ENCODE measurements at places on chromosomes 2 and 18. TPM values are rescaled to one million over a fixed set of nuclear protein-coding genes. Genes with fewer than 3 reads are reported as not detected.
A peak's percentile ranks its signal among the peaks of the same experiment; 100 is the strongest.

DNA sequence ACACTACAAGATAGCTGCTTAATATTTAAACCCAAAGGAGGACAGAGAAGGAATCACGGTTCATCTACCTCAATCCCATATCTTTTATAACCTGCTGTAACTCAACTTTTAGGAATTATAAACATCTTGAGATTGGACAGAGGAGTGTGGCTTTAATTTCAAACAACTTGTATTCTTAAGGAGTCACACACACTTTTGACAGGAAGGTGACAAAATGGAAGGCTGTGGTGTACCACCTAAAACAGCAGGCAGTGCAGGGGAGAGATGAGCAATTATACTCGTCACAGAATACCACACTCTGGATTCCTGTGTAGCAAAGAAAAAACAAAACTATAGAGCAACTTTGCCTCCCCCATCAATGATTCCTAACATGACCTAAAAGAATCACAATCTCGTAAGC, 194.8 kb downstream of the ZEB2 start:
- peak; percentile 62 for DNase-seq

- no peak for DNase-seq
Observed at GRCh38 chr18:46429649-46430224, 227.3 kb downstream of the LOXHD1 start.

GRCh38 chr2:177758591-177759371, 313.8 kb downstream of the PDE11A start:
- DNase-seq, result peak; percentile 55

DNA sequence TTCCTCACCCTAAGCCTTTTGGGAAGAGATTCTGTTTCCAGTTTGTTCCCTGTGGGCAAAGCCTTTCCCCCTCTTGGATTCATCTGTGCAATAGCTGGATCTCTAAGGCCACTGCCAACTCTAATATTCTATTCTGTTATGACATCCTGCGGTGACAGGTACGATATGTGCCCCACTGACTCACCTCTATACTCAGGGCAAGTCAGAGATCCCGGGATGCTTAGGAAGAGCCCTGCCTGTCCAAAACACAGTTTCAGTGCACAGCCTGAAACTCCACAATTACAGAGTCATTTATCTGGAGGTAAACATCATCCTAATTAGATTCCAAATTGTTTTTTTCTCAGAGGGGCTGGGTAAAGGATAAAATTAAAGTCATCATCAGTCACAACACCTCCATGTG, 190.2 kb downstream of the TFCP2L1 start:
- no peak for DNase-seq

GRCh38 chr2:171874517-171874916, 19.5 kb downstream of the SLC25A12 start:
- no peak for DNase-seq

GRCh38 chr2:217361483-217361880, 501.6 kb upstream of the TNP1 start:
- no peak for DNase-seq

- peak; percentile 67 for DNase-seq
Observed at GRCh38 chr2:236862961-236863728, 222.5 kb upstream of the COPS8 start.

DNA sequence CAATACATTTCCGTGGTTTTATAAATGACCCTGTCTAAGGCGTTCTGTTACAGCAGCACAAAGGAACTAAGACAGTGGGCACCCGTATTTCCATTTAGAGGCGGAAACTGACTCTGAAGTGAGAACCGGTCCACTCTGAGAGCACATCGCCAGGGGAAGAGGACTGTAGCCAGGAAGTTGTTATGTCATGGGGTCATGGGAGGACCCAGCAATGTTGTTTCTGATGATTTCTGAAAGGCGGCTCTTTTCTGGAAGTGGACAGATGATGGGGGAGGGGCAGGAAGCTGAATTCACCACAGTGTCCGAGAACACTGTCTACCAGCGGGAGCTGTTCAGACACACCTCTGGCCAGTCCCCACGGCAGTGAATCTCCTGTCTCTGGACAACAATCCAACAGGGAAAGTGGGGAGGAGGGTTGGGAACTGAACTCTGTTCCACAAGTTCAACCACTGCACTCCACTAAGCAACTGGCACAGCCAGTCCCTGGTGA, 2.1 kb upstream of the LRRFIP1 start:
- no peak for DNase-seq

DNA sequence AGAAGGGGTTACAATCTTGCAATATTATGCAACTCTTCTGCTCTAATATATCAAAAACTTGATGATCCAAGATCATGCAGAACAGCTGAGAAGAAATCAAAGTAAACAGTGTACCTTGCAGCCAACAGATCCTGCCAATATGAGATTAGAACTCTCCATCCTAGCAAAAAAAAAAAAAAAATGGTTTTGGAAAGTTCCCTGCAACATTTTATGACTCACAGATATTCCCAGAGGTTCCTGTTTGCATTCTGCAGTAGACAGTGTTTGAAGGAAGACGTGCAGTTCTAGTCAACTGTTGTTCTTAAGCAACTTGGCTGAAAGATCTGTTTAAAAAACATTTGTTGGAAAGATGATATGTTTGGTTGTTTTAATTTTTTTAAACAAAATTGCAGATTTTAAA, 103.6 kb upstream of the WDR75 start:
- DNase-seq, result no peak

GRCh38 chr18:73719611-73720010, 428.0 kb downstream of the FBXO15 start:
- DNase-seq, result peak; percentile 10

DNA sequence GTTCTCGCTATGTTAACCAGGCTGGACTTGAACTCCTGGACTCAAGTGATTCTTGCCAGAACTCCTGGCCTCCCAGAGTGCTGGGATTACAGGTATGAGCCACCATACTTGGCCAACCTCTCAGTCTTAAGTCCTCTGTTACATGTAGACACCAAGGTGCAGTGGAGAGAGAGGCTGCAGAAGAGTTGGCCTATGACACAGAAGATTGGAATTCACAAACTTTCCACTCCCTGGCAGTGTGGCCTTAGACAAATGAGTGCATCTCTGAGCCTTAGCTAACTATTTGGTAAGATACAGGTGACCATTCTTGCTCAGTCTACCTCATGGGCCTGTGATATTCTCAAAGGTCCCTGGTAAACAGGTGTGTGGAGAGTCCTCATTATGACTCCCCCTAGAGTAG, 159.7 kb downstream of the MYCN start:
- DNase-seq, result peak; percentile 35

GRCh38 chr2:159557437-159558034, 58.8 kb downstream of the BAZ2B start:
- DNase-seq, result no peak

DNA sequence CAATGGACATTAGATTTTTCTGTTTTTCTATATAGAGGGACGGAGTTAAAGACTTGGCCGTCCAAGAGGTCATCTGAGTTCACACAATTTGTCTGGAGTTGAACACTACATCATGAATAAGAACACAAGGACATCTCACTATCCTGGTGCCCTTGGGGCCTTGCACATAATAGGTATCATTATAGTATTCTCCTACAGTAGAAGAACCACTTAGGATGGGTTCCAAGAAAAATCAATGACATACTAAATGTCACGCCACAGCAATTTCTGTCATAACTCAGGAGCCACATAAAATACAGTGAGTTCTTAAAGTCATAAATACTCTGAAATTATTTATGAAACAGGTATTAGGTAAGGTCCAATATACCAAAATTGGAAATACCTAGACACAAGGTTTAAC, 154.4 kb downstream of the NCKAP5 start:
- DNase-seq, result no peak

DNA sequence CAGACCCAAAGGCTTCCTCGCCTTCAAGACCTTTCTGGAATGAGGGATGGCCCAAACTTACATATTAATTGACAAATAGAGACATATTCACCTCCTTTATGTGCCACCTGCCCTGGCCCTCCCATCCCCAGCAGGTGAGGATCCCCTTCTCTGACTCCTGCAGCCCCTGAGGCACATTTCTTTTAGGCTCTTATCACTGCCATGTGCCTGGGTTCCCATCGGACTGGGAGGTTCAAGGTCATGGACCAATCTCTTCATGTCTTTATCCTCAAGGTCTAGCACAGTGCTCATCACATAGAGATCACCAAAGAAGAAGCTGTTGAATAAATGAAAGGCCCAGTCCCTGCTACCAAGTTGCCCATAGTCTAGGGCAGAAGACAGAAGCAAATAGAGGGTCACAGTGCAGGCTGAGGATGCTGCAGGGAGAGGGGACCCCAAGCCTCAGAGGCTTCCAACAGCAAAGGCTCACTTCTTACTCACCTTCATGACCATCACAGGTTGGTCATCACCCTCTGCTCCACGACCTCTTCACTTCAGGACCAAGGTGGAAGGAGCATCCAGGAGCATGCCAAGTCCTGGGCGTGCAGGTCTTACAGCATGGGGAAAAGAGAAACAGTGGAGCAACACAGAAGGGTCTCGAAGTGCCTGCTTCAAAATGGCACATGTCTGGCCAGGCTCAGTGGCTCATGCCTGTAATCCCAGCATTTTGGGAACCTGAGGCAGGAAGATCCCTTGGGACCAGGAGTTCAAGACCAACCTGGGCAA, 193.9 kb downstream of the SMAD2 start:
- DNase-seq, result no peak

DNA sequence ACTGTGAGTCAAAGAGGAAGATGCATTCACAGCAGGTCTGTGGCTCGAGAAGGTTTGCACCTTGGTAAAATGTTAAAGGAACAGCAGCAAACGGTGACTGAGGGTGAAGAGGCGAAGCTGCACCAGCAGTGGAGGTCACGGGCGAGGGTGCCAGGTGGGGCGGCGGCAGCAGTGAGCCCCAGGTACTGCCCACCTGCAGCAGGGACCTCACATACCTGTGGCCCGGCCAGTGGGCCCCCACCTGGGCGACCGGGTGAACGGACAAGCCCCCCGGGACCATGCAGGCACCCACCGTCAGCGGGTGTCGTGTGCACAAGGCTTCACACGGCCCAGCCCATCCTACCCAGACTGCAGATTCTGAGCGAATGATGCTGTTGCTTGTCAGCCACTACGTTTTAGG, 23.6 kb upstream of the KCNG2 start:
- no peak for DNase-seq

DNA sequence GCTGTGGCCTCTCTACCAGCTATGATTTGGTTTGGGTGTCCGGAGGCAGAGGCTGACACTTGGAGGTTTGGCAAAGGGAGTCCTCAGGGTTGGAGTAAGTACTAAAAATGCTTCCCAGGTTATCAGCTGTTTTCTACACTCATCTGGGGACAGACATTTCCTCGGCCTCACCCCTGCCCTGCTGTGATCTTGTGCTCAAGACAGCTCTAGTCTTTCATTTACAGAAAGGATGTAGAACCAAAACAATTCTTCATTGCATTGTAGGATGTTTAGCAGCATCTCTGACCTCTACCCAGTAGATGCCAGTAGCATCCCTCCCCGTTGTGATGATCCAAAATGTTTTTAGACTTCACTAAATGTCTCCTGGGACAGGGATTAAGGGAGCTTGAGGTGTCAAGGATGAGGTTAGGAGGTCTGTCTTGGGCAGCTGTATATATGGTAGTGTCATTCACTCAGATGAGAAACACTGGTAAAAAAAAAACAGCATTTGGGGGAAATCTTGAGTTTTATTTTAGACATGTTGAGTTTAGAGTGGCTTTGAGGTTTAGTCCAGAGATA, 26.6 kb downstream of the CD28 start:
- no peak for DNase-seq

DNA sequence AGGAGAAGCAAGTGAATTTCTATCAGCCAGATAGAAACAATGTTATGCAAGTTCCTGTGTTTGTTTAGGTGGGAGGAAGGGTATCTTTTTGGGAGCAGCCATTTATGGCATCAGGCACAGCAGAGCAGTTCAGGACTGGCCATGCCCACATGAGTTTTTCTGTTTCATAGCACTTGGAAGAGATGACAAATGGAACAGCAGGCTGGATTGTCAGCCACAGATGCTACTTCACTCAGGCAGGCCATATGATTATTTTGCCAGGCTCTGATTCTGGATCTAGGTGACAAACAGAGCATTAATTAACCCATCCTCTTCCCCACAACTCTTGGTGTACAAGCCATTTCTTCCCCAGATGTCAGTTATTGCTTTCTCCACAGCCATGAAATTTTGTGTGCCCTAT, 63.8 kb downstream of the GALNT13 start:
- no peak for DNase-seq

GRCh38 chr2:71614976-71615766, 161.8 kb downstream of the DYSF start:
- DNase-seq, result no peak

DNA sequence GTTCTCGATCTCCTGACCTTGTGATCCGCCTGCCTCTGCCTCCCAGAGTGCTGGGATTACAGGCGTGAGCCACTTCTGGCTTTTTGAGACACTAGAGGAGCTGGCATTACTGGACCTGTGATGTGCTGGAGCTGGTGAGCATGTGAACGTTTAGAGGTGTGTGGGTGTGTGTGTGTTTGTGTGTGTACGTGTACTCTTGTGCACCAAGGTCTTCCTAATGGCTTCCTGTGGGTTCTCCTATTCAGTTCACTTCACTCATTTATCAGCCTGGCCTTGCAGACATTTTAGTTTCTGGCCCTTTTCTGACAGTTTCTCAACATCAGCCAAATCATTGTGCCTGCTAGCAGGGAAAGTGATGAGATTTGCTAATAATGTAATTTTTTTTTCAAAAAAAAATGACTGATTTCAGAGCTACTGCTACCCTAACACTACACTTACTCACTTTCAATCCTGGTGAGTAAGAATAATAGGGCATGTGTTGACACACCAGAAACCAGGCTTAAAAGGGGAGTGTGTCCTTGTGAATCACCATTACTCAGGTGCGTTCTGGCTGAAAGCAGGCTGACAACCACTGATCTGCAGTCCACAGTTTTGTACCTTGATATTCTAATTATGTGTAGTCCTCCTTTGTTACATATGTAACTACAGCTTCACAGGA, 41.0 kb upstream of the ACTR3 start:
- peak; percentile 41 for DNase-seq

- DNase-seq, result no peak
Observed at GRCh38 chr2:157471078-157471477, 27.2 kb upstream of the CYTIP start.

DNA sequence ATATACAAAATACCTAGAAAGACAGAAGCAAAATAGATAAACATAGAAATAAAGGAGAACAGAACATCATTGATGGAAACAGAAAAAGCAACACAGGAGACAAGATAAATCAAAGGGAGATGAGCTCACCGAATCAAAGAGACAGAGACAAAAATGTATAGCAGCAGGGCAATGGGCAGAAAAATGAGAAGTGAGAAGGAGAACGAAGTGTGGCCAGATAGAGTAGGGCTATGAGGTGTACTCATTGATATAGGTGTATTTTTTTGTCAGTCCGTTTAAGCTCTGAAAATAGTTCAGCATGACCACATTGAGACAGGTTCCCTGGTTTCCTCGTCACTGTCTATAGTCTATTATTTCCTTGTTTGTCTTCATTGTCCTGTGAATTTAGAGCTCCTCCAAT, 55.1 kb downstream of the SP100 start:
- DNase-seq, result no peak

GRCh38 chr2:11757101-11757500, 10.7 kb downstream of the LPIN1 start:
- DNase-seq, result no peak

GRCh38 chr2:43519643-43520221, 76.1 kb downstream of the THADA start:
- peak; percentile 85 for DNase-seq

Gene KLHL30
- total RNA-seq, result not detected

Gene GKN2
- total RNA-seq, result not detected

Gene SLC25A12
- total RNA-seq, result 23.1 TPM

Gene SPP2
- not detected for total RNA-seq

Gene CCDC142
- total RNA-seq, result 8.5 TPM

Gene NYAP2
- total RNA-seq, result not detected

Gene GPR45
- not detected for total RNA-seq

Gene EPB41L5
- 6.4 TPM for total RNA-seq

Gene PKDCC
- total RNA-seq, result 12.9 TPM

Gene NMUR1
- 0.09 TPM for total RNA-seq

Gene CCDC138
- 28.1 TPM for total RNA-seq

Gene TUBB8B
- total RNA-seq, result not detected

Gene TNFRSF11A
- total RNA-seq, result 3.5 TPM

Gene TMEM17
- 1.4 TPM for total RNA-seq
